ENCODE measurements at places on chromosomes 7 and 10.

GRCh38 chr7:29622335-29623265 is 59.0 kb downstream of the PRR15 start:
- DNase-seq = no peak

DNA sequence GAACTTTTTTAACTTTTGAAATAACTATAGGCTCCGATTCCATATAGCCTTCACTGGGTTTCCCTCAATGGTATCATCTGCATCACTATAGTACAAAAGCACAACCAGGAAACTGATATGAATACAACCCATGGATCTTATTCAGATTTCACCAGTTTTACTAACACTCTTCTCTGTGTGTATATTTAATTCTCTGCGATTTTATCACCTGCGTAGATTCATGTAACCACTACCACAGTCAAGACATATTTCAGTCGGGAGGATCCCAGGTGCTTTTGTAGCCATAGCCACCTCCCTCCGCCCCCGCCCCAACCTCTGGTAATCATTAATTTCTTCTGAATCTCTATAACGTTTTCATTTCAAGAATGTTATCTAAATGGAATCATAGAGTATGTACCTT is 82.8 kb upstream of the C7orf33 start:
- no peak for DNase-seq

DNA sequence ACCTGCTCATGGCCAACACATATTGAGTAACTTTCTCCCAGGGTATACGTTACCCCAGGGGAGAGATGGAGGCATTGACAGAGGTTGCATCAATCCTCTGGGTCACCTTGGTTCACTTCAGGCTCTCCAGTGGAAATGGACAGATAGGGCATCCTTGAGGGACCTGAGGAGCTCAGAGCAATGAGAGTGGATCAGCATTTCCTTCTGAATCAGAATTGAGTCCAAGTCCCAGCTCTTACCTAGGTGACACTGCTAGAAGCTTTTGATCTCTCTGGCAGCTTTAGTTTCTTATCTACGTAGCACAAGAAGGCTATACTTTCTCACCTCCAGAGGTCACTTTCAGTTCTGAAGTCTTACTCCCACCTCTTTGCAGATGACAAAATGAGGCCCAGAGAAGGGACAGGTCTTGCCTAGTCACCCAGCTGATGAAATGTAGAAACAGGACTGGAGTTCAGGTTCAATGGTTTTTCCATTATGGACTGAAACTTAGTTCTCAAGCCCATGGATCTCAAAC is 35.2 kb downstream of the PANK1 start:
- DNase-seq = no peak

DNA sequence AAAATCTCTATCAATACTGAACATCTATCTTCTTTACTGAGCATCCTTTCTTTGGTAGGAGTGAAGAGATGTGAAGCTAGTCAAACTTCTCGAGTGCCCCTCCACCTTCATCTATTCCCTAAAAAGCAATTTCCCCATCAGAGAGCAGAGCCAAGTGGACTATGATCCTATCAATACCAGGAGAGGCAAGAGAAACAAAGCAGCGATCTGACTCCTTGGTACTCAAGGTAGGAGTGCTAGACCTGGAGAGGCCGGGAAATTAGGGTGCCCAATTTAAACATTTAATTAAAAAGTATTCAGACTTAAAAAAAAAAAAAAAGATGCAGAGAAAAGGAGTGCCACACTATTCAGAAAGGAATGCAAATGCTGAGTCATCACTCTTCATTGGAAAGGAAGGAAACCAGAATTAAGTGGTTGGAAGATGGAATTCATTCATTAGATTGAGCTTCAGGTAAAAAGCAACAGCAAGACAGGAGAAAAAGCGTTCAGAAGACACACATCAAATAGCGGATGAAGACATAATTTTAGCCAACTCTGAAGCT is 1.6 kb downstream of the TIAL1 start:
- peak; percentile 48 for DNase-seq

GRCh38 chr7:82595176-82595575 is 151.6 kb upstream of the CACNA2D1 start:
- DNase-seq = no peak

Measured in GM23338 (cell line).